GM12865 (cell line): ENCODE measurements at places on chromosomes 11 and 22.

DNA sequence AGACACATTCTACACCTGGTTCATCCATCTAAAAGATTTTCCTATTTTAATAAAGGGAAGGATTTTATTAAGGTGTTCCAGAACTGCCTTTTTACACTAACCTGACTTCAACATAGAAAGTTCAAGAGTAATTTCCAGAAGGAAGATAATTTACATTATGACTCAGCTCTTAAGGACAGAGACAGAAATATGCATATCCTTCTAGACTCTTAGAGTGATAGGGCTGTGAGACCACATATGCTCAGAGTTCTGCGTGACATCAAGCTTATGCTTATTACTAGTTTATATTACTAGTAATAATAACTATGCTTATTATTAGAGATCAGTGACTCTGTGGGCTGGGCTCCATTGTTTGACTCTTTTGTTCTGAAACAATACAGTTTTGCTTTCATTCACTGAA lies 4.6 kb downstream of the PDGFD start:
- DNase-seq: no peak

DNA sequence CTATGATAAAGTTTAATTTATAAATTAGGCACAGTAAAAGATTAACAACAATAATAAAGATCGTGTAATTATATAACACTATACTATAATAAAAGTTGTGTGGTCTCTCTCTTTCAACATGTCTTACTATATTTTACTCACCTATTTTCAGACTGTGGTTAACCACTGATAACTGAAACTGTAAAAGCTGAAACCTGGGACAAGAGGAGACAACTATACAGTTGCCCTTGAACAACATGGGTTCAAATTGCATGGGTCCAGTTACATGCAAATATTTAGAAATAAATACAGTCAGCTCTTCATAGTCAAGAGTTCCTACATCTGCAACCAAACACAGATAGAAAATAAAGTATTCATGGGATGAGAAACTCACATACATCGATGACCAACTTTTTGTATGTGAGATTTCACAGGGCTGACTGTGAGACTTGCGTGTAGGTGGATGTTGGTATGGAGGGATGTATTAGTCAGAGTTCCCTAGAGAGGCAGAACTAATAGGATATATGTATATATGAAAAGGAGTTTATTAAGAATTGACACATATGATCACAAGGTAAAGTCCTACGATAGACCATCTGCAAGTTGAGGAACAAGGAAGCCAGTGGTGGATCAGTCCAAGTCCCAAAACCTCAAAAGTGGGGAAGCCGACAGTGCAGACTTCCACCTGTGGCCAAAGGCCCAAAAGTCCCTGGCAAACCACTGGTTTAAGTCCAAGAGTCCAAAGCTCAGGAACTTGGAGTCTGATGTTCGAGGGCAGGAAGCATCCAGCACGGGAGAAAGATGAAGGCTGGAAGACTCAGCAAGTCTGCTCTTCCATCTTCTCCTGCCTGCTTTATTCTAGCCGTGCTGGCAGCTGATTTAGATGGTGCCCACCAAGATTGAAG lies 359.5 kb downstream of the INSC start:
- peak; percentile 58 for DNase-seq

GRCh38 chr11:6538945-6539344 lies 41.9 kb downstream of the DNHD1 start:
- DNase-seq: no peak

DNA sequence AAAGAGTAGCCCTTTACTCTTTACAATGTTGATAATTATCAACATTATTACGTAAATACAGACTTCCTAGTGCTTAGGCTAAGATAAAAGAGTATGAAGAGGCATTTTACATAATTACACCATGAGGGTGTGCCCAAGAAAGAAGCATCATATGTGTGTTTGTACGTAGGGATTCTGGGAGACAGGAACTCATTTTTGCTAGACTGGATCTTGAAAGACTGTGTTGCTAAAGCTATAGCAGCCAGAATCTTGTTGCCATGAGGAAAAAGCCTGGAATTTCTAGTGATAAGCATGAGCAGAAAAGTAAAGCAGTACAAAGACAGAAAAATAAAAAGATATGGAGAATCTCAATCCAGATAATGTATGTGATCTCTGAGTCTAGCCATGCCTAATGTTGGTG lies 72.1 kb downstream of the JRKL start:
- no peak for DNase-seq

DNA sequence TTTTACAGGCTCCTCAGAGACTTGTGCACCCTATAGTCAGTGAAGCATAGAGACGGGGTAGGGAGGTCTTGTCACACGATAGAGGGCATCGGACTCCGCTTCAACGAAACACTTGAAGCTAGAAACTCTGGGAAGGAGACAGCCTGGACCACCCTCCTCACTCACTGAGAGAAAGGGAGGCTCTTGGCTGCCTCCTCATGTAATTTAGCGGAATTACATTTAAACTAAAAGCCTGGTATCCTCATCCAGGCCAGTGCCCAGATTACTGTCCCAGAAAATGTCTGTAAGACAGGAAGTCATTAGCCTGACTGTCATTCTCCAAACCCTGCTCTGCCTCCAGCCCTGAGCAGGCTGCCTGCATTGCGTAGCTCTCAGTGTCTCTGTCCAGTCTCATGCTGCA lies 36.0 kb downstream of the TTLL1 start:
- DNase-seq: no peak
